ENCODE measurements at places on chromosomes 12 and 14.

- no peak for DNase-seq
These were observed 180.0 kb downstream of the KITLG start for GRCh38 chr12:88400302-88400701.

- DNase-seq = no peak
These were observed 226.3 kb downstream of the ERC1 start for GRCh38 chr12:1217191-1217949.

GRCh38 chr12:83408851-83409250 lies 722.1 kb downstream of the TMTC2 start:
- DNase-seq = no peak

- DNase-seq = no peak
These were observed 7.6 kb downstream of the GCH1 start for GRCh38 chr14:54894995-54895394.

GRCh38 chr14:101369194-101369915 lies 191.9 kb upstream of the DIO3 start:
- DNase-seq = no peak

GRCh38 chr14:80456209-80456608 lies 244.9 kb upstream of the DIO2 start:
- DNase-seq = no peak

DNA sequence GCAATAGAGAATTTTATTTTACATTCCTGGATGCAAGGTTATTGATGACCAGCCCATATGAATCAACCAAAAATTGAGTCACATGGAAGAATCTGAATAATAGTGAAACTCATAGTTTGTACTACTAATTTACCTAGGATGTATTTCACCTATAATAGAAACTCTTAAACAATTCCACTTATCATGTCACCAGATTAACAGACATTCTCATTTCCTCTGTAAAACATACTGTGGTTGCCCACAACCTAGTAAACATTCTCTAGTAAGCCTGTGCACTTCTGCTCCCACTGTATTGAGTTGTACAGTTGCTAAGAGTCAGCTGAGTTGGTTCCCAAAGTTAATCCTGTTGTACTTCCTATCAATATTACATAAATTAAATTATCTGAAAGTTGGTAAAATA lies 196.6 kb upstream of the TMTC1 start:
- no peak for DNase-seq

GRCh38 chr12:75390899-75391538 lies at the start of gene GLIPR1L2:
TSS of gene GLIPR1L2 (plus strand) at chr12:75391089. CDS start at chr12:75391117, 28 bp downstream.
- peak; percentile 92 for DNase-seq

- no peak for DNase-seq
These were observed 146.2 kb upstream of the RFLNA start for GRCh38 chr12:124148481-124149273.

- DNase-seq = no peak
These were observed 15.8 kb downstream of the HIF1A start for GRCh38 chr14:61710853-61711817.

- DNase-seq = no peak
These were observed 184.6 kb upstream of the TMEM260 start for GRCh38 chr14:56394826-56395530.

DNA sequence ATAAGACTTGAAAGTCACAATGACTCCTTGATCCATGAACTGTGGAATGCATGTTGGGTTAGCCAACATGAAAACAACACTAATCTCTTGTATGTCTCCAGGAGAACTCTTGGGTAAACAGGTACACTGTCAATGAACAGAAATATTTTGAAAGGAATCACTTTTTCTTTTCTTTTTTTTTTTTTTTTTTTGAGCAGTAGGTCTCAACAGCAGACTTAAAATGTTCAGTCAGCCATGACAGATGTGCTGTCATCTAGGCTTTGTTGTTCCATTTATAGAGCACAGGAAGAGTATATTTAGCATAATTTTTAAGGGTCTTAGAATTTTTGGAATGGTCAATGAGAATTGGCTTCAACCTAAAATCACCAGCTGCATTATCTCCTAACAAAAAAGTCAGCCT lies 2.3 kb upstream of the PLEKHA5 start:
- no peak for DNase-seq

DNA sequence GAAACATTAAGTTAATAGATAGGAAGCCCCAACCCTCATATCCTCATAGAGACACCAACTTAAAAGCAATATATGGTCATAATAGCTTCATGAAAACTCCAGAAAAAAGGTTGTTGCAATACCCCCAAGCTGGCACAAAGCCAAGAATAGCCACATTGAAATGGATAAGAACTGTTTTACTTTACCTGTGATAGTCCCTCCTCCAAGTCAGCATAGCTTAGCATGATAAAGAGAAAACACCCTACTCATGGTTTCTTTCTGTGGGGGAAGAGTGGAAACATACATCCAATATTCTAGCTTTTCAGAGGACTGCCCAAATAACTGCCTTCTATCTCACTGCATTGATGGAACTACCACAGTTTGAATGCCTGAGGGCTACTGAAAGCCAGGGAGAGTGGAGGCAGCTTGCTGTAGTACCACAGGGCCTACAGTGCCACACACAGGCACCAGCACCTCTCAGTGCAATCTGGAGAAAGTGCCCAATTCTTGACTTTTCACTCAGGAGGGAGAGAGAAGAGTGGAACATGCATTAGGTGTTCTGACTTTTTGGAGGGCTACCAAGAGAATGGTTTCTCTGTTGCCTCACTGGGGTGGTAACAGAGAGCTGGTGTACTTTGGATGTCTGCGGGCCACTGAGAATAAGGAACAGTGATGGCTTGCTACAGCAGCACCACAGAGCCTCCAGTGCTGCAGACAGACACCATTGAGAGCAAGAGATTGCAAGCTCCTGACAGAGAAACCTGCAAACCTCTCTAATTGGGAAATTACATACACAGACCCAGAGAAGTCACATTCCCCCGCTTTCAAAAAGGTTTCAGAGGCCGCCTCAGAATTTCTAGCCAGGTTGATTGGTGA lies 157.1 kb upstream of the GARIN2 start:
- DNase-seq = no peak

- no peak for DNase-seq
These were observed 13.7 kb upstream of the ZNF740 start for GRCh38 chr12:53166837-53167236.

DNA sequence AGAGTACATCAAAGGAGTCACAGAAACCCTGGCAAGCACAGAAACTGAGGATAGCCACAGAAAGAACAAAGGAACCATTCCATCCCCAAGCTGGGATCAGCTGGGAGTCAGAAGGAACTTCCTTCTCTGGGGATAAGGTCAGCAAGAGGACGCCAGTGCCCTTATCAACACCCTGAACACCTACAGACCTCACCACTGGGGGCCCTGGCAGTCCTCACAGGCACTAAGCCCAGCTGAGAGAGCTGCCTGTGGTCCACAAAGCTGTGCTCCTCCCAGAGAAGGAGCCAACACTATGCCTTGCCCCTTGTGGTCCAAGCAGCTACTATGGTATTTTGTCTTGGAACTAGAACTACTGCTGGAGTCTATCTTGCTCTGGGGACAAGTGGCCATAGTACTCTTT lies 171.1 kb upstream of the CCDC196 start:
- DNase-seq = no peak

DNA sequence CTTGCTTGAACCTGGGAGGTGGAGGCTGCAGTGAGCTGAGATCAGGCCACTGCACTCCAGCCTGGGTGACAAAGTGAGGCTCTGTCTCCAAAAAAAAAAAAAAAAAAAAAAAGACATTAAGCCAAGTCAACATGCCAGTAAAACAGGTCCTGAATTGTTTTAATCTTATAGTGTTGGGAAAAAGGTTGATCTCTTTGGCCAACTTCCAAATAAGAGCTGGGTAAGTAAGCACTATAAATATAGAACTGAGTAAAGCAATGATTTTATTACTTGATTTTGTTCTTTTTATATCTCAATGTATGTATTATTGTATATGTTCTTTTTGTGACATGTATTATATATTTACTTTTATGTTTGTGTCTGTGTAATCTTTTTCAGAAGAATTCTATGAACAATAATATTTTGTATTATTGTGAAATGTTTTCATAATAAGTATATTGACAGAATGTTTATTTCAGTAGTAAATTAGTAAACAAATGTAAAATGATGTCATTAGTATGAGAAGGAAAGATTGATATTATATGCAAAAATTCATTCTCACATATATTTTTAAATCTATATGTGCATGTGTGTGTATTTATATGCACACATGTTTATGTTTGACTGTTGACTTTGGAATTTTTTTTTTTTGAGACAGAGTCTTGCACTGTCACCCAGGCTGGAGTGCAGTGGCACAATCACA lies 9.6 kb upstream of the AKAP6 start:
- DNase-seq = no peak

GRCh38 chr14:89810101-89810500 lies 144.4 kb downstream of the EFCAB11 start:
- DNase-seq = no peak

GRCh38 chr12:120532701-120533238 lies 1.4 kb upstream of the RNF10 start:
- no peak for DNase-seq

DNA sequence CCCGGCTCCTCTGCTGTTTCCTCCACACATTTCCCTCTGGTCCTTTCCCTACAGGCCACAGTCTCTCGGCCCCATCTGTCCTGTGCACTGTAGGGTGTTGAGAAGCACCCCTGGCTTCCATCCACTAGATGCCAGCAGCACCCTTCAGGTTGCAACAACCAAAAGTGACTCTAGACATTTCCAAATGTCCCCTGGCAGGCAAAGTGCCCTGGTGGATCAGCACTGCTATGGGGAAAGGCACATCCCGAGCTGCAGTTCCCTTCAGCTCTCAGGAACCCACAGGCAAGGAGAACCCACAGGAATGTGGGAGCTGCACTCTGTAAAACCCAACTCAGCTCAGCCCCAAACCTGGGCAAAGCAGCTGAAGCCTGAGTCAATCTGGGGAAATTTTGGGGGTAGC lies 77.0 kb downstream of the RBM19 start:
- DNase-seq = no peak

DNA sequence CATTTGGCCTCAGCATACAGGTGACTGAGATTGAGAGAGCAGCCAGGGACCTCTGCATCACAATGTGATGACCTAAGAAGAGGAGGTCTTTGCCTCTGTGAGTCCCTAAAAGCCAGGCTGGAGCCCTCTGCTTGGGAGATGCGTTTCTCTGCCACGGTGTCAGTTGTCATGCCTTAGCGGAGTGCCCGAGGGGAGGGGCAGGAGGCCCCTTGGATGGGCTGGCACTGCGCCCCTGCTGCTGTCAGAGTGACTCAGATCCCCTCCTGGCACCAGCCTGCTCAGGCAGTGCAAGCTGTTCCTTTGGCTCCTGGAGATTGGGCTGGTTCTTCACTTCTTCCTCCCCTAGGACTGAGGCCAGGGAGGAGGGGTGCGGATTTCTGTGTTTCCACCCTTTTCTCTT lies 64.9 kb upstream of the KCNA5 start:
- no peak for DNase-seq

Data from left colon (tissue), 2 donors.